ENCODE measurements at places on chromosomes 3 and 15.

DNA sequence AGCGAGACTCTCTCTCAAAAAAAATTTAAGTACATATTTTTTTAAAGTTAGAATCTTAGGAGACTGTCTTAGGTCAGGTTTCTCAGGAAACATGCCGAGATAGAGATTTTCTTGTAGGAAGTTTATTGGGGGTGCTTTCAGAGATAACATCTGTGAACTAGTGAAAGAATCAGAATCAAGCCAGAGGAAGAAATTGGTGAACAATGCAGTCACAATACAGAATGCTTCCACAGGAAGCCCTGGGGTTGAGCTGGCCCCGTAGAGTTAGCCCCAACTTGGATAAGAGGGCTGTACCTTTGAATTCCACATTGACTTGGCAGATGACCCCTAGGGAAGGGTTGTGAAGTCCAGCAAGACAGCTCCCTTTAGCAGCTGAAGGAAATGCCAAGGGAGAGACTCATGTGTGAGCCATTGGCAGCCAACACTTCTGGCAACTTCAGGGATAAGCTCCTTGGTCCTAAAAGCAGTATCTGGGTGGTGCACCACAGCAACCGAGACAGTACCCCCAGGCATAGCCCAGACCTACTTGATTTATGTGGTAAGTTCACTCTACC is 7.1 kb upstream of the PLCB2 start:
- DNase-seq = peak; percentile 90

- peak; percentile 24 for DNase-seq
These were observed 274.0 kb downstream of the BBX start for GRCh38 chr3:107796791-107797190.

GRCh38 chr15:57651445-57651844 is 55.1 kb upstream of the POLR2M start:
- no peak for DNase-seq

DNA sequence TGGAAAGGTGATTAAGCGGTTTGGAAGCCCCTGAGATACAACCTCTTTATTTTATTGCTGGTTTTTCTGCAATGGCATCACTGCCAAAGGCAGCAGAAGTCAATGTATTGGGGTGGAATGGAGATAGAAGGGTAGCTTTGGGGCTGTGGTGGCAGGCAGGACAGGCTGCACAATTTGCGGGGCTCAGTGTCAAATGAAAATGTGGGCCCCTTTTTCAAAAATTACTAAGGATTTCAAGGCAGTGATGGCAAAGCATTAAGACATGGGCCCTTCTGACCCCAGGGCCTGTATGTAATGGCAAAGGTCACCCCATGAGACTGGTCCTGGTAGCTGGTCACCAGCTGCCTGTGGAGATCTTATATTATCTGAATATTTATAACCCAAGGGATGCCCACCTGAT is 29.3 kb upstream of the GALNT15 start:
- no peak for DNase-seq

DNA sequence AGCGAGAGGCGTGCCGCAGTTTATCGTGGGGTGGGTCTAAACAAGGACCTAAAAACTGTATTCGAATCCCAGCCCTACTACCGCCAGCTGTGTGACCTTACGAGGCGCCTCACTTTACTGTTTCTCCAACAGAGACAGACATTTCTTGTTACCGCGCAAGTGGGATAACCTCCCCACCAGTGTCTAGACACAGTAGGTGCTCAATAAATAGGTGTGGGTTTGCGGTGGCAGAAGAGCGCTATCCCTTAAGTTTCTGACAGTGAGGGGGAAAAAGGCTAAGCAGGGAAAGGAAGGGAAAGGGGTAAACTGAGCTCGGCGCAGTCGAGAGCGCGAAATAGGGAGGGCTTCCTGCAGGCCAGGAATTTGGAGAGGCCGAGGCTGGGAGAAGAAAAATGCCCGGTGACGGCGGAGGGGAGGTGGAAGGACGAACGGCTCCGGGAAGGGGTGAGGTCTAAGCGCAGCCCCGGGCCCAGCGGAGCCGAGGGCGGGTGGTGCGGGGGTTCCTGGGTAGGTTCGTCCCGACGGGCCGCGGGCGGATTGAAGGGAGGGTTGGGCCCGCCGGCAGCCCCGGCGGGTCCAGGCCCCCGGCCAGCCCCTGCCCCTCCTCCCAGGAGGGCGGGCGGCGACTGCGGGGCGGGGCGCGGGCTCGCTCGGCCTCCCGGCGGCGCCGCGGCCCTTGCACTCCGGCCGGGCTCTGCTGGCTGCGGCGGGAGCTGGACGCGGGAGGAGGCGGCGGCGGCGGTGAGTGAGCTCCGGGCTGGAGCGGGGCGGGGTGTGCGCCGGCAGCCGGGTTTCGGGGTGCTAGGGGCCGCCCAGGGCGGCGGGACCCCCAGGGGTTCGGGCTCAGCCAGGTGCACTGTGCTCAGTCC is at the start of gene CGNL1:
CGNL1 (plus strand) TSS at position 679 of the 869 bp plus-strand sequence. CDS start 61,495 bp downstream, outside the sequence.
- DNase-seq = peak; percentile 63

DNA sequence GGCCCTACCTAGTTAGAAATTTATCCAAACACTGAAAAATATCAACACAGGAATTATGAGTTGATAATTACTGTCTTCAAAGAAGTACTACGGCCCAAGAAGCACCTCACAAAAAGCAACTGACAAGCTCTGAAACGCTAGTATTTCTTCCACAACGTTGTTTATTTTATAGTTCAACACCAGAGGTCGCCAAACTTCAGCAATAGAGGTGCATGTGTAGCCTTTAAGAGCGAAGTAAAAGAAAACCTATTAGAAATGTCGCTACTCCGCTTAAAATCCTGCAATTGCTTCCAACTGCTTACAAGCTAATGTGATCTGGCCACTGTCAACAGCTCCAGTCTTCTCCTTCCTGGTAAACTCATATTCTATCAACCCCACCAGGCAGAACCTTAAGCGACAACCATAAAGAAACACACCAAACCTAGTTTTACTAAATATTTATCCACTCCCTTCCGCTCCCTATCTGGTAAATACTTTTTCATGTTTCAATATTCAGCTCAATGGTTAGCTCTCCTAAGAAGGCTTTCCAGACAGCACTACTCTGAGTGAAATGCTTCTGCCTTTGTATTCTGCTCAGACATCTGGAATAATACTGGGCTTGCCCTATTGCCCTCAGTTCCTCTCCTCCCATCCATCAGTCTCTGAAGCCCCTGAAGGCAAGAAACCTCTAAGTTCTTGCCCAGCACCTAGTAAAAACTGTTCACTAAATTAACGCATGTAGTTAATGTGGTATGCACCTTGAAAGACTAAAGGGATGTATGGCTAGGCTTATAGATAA is 110.2 kb downstream of the NR1I2 start:
- peak; percentile 63 for DNase-seq

DNA sequence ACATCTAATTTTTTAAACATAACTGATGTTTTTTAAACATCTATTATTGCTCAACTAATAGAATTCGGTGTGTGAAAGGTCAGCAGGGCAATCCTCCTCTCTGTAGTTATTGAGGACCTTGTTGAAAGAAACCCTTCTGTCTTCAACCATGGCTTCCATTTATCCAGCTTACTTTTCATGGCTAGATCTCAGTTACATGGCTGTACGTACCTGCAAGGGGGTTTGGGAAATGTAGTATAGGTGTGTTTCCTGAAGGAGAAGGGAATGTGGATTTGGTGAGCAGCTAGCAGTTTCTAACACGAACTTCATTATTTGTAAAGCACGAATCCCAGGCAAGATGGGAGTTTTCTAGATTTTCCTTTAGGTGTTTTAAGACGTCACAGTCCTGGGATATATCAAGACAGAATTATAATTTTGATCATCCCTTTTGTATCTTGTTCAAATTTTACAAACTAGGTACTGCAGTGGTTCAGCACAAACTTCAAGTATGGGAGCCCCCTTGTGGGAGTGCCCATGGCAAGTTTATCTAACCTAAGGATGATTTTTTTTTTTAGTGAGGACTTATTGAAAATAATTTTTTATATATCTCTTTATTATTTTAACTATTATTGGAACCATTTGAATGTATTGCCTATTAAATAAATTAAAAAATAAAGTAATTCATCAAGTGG is 41.6 kb downstream of the FBXL2 start:
- no peak for DNase-seq

DNA sequence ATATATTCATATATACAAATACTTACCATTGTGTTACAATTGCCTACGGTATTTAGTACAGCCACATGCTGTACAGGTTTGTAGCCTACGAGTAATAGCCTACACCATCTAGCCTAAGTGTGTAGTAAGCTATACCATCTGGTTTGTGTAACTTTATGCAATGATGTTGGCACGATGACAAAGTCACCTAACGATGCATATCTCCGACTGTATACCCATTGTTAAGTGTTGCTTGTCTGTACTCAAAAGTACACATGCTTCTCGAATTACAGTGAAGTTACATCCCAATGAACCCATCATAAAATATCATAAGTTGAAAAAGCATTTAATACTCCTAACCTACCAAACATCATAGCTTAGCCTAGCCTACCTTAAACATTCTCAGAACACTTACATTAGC is 327.1 kb downstream of the KBTBD8 start:
- no peak for DNase-seq

- peak; percentile 31 for DNase-seq
These were observed 69.8 kb upstream of the WNT5A start for GRCh38 chr3:55556619-55557537.

- DNase-seq = no peak
These were observed 118.4 kb upstream of the TPRG1 start for GRCh38 chr3:189053322-189053721.

DNA sequence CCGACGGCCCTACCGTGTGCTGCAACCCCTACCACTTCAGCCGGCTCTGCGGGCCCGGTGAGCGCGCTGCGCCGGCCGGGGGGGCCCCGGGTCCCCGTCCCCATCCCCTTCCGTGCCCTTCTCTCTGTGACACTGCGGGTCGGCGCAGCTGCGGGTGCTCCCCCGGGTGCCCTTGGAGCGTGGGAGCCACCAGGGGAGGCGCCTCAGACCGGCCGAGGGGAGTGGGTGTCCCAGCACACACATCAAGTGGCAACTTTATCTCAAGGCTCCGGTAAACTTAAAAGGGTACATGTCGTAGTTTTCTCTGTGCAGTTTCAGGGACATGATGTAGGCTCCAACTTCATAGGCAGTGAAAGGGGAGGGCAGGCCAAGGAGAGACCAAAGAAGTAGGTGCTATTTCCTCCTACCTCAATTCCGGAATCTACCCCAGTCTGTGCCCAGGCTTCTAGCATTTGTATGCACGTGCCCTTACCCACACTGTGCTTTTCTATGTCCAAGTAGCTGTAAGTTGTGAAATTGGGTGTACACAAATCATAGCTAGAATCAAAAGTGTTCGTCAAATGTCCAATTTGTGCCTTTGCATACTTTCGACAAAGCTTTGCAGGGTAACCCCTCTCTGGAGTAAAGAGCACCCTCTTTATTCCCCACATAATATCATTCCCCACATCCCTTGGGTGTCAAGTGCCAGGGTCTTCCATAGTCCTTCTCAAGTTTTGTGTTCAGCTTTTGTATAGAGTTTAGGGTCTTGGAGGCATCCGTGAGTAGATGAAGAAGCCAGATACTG is 2.2 kb downstream of the SMAD6 start:
- no peak for DNase-seq

DNA sequence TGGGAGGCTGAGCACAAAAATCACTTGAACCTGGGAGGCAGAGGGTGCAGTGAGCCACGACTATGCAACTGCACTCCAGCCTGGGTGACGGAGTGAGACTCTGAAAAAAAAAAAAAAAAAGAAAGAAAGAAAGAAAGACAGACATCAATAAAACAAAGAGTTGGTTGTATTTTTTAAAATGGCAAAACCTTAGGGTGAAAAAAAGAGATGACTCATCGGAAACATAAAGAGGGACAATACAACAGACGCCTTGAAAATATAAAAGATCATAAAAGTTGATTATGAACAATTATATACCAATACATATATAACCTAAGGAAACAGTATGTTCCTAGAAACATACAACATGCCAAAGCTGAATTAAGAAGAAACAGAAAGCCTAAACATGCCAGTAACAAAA is 92.8 kb downstream of the SCAPER start:
- no peak for DNase-seq

DNA sequence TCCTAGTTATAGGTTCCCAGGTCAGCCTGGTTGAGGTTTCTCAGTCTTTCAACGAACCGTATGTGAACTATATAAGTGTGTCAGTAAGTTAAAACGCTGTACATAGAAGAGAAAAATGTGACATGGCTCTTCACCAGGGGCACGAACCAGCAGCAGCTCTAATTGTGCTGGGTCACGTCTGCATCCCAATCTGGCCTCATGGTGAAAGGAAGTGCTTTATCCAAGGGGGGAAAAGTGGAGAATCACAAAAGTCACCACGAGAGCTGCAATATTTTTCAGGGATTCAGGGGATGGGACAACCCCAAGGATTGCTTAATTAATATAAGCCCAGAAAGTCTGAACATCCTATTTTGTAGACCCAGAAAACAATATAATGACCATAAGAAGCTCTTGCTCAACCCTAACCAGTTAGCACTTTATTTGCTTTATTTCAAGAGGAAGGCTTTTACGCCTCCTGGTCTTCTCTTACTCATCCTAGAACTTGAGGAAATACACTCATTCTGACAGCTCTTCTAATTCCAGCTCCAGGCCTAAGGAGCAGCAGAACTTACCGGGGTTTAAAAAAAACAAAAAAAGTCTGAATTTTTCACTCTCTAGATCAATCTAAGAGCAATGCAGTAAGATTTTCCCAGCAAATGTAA is 16.5 kb downstream of the ANXA2 start:
- DNase-seq = no peak

DNA sequence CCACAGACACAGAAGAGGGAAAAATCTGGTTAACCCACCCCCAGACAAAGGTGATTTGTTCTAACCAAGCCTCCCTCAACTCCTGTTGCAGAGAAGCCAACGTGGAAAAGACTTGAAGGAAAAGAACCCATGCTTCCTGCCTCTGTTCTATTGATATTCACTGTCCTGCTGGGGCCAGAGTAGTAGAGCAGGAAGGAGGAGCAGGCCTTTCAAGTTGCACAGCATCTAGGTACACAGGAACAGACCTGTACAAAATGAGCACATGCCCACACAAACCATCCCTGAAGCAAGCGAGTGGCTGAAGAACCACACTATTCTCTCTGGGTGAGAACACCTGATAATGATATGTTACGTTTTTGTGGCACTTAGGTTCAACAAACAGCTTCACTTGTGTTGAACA is 29.9 kb downstream of the RASGRP1 start:
- no peak for DNase-seq

DNA sequence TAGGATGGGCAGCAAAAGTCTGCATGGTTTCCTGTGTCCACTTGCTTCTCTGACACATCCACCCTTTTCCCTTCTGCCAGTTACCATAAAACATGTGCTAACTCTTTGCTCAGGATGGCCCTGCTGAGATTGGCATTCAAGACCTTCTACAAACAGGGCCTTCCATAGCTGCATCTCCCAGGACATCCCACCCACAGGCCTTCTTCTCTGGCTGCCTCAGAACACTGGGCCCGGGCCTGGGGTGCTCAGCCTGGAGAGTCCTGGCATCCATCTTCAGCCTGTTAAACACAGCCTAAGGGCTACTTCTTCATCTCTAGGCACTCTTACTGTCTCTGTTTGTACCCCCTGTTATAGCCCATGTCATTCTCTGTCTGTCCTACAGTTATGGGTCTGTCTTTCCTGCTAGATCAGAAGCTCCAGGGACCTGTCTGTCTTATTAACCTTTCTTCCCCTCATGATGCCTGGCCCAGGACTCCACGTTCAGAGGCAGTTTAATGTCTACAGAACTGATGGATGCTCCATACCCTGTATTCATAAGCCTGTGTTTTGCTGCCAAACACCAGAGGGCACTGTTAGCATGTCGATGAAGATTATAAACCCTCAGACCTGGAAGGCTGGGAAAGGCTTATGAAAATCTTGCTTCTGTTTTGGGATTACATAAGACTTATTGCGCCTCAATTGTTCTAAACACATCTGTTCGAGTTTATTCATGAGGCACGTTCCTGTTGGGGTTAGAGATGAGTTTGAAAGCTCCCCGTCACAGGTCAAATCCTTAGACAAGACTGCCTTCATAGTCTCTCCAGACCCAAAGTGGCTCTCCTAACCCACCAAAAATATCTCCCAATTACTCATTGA is 16.5 kb downstream of the SEMA3G start:
- peak; percentile 84 for DNase-seq
